ENCODE measurements at places on chromosomes 4 and X.

- no peak for DNase-seq
Observed at GRCh38 chrX:122026665-122027064, 979.3 kb downstream of the GLUD2 start.

- DNase-seq = peak; percentile 8
Observed at GRCh38 chr4:138341739-138342415, 99.7 kb upstream of the SLC7A11 start.

GRCh38 chrX:126485409-126485808 lies 67.2 kb downstream of the DCAF12L1 start:
- no peak for DNase-seq

GRCh38 chrX:9249051-9249846 lies 215.3 kb upstream of the FAM9B start:
- no peak for DNase-seq

DNA sequence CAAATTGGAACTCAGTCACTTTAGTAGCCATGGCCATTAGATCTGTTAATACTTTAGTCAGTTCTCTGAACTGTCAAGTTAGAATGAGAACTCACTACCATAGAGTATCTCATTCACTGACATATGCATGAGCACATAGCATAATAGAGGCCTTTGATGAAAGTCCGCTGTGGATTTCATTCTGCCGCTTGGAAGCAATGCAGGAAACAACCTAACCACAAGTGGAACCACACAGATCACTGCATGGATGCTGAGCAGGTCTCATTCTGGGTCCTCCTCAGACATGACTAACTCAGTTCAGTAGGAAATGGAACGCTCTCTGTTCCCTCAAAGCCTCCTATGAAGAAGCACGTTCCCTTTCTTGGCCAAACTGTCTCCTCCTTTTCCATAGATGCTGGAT lies 1624.8 kb upstream of the TENM3 start:
- no peak for DNase-seq

DNA sequence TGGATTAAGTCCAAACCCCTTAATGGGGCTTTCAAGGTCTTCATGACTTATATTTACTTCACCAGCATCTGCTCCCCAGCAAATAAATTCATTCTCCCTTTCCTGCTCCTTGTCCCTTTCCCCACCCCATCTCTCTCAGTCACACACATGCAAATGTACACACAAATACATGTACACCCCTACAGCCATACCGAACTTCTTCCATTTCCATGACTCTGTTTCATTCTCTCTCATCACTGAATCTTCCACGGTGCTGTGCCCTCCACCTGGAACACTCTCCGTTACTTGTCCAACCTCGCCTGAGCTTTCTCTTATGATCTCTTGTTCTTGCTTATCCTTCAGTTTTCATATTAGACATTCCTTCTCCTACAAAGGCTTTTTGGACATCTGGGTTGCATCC lies 22.0 kb upstream of the RPA4 start:
- no peak for DNase-seq

DNA sequence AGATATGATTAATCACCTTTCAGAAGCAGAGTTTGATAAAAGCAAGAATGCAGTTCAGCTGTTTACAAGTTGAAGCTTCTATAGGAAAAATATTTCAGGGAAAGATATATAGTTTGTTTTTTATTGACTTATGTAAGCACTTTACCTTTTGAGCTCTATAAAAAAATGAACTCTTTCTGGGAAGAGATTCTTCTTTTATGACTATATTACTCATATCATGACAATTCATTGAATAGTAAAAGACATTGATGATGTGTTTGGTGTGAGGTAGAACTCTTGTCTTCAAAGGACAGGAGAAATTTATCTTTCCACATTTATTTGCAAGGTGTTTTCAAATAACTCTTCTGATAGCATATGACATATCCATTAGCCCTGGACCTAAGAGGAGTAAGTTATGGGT lies 156.6 kb downstream of the SLC4A4 start:
- no peak for DNase-seq

DNA sequence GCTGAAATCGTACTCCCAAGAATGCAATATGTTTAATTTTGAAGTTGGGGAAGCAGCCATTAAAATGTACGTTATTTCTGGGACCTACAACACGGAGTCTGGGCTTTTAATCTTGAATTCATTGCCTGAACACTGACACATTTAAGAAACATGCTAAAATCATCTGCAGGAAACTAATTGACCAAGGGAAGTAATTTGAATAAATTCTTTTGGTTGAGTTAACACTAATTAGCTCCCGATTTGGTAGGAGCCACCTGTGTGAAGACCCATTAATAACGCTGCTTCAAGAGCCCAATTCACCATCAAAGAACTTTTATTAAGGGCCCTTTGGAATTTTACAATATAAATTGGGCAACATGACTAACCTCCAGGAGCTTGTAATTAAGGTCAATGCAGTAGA lies 309.2 kb downstream of the RAB28 start:
- no peak for DNase-seq

DNA sequence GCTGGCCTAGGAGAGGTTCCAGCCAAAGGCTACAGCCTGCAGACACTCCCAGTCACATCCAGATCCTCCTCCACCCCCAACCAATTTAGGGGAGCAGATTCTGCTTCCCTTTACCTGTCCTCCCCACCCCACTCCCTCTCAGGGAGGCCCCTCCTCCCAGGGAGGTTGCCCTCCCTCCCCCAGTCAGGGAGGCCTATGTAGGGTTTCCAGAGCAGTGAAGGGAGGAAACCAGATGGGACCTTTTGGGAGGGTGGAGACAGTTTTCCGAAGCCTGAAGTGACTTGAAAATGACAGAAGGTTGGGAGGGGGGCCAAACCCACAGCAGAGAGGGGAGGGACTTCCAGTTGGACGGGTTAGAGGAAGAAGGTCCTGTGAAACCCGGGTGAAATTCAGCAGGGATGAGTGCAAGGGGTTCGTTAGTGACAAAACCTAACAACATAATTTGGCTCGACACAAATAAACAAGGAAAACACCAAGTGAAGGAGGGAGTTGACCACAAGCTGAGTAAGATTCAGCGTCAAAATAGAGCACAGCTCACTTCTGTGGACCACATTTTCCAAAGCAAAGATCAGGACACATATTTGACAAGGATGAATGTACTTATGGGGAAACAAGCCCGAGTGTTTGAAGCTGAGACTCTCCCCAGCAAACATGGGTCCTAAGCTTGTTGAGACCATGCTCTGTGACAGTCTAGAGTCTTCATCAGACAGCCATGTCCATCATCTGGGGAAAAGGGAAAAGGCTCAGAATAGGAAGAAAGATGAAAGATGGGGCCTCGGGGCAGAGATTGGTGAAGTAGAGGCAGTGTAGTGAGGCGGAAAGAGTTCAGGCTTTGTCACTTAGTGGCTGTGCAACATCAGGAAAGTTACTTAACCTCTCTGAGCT lies 46.4 kb downstream of the PRPS1 start:
- DNase-seq = no peak

DNA sequence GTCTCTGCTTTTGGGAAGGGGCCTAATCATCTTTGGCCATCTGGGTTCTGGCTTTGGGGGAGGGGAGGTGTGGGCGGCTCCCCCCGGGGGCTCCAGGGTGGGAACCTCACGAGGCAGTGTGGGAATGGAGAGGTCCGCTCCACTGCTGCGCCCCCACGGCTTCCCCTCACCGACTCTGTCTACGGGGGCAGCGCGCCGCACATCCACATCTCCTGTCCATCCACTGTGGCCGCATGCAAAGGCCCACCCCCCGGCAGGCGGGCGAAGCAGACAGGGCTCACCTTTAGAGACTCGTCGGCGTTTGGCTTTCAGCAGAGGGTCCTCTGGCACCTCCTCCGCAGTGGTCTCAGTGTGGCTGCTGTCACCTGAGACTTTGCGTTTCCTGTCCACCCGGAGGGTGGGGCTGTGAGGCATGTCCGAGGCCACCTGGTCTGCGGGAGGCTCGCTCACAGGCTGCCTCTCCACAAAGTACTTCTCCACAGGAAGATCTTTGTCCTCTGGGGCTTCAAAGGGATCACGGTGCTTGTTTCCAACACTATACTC lies 33.6 kb downstream of the BCOR start:
- DNase-seq = no peak

- no peak for DNase-seq
Observed at GRCh38 chrX:129655547-129656249, 942 bp upstream of the APLN start.

DNA sequence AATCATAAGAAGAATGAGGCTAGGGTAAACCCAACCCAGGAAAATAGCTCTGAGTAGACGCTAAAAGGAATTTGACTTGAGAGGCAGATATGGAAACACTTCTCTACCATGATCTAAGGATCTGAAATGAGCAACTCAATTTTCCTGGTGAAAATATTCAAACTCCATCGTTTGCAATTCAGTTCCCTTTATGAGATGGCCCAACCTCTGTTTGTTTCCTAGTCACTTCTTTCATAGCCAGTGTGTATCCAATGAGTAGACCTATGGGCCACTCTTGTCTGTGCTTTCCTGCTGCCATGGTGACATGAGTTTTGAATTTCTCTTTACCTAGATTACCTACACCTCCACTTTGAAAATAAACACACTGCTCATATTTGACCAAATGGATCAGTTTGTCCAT lies 176.2 kb upstream of the GPRIN3 start:
- no peak for DNase-seq

- no peak for DNase-seq
Observed at GRCh38 chr4:152454398-152455011, 81.4 kb downstream of the FBXW7 start.

GRCh38 chr4:6663596-6664393 lies 23.3 kb downstream of the MRFAP1 start:
- DNase-seq = no peak

- no peak for DNase-seq
Observed at GRCh38 chr4:8778291-8778690, 93.3 kb downstream of the HMX1 start.

DNA sequence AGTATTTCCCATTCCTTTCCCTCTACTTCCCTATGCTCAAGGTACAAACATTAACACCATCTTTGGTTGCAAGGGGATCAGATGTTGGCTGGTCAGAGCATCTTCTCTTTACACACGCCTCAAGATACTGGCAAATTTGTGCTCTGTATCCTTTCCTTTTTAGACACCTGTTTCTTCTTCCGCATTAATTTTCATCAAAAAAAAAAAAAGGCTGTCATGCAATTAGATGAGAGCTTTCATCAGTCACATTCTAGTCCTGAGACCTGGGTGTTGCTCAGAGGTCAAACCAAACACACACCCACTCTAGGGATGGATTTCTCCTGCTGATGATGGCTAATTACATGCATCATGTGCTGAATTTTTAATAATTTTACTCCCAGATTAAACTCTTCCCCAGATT lies 2.0 kb downstream of the RELL1 start:
- DNase-seq = no peak

DNA sequence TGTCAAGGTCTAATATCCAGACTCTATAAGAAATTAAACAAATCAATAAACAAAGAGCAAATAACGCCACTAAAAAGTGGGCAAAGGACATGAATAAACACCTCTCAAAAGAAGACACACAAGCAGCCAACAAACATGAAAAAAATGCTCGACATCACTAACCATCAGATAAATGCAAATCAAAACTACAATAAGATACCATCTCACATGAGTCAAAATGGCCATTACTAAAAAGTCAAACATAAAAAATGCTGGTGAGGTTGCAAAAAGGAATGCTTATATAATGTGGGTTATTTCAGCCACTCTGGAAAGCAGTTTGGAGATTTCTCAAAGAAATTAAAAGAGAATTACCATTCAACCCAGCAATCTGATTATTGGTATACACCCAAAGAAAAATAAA lies 481.1 kb downstream of the STPG2 start:
- DNase-seq = no peak

GRCh38 chr4:123396307-123397143 lies at the start of gene SPRY1:
Gene SPRY1, plus strand, starts transcription at chr4:123396795. Its CDS starts 4,797 bp downstream, at chr4:123401592.
- peak; percentile 29 for DNase-seq

GRCh38 chr4:179843370-179843769 lies 2399.8 kb upstream of the TENM3 start:
- DNase-seq = no peak

- DNase-seq = no peak
Observed at GRCh38 chr4:133581996-133582619, 433.0 kb downstream of the PCDH10 start.

- no peak for DNase-seq
Observed at GRCh38 chrX:44946771-44947170, 73.8 kb downstream of the KDM6A start.

- DNase-seq = no peak
Observed at GRCh38 chr4:3716631-3717235, 49.5 kb upstream of the ADRA2C start.

DNA sequence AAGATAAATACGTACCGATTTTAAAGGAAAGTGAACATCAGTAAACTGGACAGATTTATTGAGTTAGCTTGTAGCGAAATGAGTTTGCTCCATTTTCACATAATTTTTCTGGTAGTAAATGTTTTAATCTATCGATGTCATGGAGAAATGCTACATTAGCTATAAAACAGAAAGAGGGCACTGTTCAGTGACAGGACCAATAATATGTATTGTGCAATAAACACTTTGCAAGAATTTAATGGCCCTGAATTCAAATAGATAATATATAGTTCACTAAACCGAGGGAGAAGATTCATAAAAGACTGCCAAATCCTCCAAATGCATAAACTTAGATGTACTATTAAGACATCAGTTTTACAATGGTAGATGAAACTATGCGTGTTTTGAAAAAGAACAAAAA lies 516.3 kb downstream of the ADGRL3 start:
- DNase-seq = no peak

DNA sequence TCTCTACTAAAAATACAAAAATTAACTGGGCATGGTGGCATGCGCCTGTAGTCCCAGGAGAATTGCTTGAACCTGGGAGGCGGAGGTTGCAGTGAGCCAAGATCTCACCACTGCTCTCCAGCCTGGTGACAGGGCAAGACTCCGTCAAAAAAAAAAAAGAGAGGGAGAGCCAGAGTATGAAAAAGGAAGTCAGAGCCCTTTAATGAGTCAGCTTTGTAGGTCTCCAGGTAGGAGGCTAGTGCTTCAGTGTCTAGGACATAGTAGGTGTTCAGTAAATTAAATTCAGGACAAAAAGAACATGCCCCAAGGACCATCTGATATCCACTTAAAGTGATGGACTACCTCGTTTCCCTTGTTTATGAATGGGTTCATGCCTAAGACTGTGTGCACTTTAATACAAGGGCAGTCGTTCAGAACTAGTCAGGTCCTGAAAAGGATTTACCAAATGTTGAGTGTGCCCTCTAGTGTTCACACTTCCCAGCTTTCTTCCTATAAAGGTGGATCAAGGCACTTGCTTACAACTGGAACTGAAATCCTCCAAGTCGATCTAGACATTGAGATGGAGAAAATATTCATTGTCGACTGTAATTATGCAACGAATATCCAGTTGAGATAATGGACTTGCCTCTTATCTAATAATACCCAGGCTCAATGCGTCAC lies 29.0 kb downstream of the F9 start:
- DNase-seq = peak; percentile 21

- DNase-seq = no peak
Observed at GRCh38 chrX:13014111-13015096, 30.0 kb downstream of the FAM9C start.

DNA sequence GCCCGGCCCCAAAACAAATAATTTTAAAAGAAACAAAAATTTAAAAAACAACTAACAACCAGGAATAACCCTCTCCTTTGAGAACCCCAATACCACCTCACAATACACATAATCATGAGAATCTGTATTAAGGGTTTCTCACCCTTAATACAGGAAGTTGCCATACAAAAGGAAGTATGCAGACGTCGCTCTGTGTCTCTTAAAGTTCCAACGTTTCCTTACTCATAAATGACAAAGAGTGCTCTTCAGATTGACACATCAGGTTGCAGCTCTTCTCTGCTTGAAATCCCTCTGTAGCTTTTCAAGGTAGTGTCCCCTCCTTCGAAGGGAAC lies 73.9 kb upstream of the IRF2 start:
- no peak for DNase-seq

GRCh38 chrX:6052111-6052745 lies 176.4 kb downstream of the NLGN4X start:
- DNase-seq = no peak

Measured in memory B cell (primary cell).